ENCODE measurements at places on chromosomes 3 and 15.

DNA sequence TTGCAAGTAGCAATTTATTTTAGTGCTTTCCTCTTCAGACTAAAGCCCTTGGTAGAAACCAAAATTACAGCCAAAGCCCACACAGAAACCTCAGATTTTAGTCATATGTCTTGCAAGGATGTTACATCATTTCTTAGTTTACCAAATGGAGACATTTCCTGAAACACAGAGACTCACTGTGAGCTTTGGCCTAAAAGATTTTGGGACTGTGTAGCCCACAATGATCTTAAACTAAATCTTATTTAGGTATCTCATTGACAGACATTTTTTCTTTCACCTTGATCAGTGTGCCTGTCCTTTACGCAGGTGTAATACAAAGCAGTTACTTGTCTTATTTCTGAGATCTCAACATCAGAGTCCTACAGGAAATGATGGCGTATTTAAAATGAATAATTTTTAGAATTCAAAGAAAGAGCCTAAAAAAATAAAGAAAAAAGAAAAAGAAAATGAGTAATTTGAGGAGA, 27.8 kb upstream of the AP4E1 start:
- DNase-seq, result no peak

DNA sequence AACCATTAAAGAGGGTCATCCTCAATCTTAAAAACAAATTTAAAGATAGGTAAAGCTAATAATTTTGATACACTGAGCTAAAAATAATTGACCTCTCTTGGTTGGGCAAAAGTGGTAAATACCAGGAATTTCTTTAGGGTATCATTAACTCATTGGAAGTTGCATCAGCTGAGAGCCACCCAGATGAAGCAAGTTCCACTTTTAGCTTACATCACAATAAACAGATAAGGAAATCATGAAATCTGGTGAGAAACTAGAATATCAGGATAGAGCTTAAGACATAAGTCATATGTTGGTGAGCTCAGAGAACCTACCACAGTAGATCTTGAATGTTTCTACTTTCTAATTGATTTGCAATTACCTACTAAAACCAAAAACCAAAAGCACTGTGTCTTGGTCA, 97.4 kb upstream of the SLC2A2 start:
- no peak for DNase-seq

- no peak for DNase-seq
These were observed 1.6 kb downstream of the TTC21A start for GRCh38 chr3:39109086-39109485.

- no peak for DNase-seq
These were observed 65.6 kb upstream of the PRR23C start for GRCh38 chr3:139110072-139110830.
